ENCODE measurements at places on chromosomes 1 and 21.

GRCh38 chr1:115782571-115783281 lies 14.2 kb upstream of the CASQ2 start:
- DNase-seq = peak; percentile 97

- no peak for DNase-seq
Measured at GRCh38 chr1:158374860-158375259, 21.2 kb downstream of the CD1E start.

DNA sequence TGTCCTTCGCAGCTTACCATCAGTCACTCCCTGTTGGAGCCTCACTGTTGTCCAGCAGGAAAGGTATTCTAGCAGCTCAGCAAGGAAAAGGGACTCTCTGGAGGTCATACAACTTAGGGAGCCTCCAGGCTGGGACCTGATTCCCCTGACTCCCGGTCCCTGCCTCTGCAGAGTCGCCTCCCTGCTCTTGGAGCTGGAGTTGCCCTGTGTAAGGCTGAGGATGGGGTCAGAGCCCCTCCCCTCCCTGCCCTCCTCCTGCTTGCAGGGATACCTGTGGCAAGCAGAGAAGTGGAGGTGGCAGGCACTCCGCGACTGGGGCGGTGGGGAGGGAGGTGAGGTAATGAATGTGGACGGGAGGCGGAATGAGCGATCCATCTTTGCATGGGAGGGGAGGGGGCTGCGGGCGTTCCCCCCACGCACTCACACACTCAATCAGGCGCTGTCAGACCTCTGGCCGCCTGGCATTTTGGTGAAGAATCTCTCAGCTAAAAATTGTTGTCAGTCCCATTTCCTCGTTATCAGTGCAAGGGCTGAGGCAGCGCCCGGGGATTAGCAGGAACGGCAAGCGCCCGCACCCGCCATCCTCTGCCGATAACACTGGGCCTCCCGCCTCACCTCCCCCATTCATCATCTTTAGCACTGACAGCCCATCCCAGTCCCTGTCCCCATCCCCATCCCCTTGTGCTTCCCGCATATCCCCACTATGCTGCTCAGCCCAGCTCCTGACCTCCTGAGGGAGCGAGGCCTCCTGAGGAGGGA lies 64.3 kb downstream of the TMEM53 start:
- DNase-seq = no peak

DNA sequence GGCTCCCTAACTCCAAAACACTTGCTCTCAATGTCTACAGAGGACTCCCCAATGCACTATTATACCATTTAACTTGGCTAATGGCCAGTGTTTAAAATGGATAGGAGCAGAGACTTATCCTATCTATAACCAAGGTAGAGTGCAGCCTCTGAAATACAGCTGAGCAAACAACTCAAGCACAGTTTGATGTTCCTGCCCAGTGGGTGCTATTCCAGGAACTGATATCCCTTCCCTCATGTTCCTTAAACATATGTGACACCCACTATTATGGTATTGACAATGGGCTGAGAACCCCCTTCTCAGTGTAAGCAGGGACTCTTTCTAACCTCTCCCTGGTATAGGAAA lies 51.7 kb downstream of the SH3GLB1 start:
- DNase-seq = no peak

DNA sequence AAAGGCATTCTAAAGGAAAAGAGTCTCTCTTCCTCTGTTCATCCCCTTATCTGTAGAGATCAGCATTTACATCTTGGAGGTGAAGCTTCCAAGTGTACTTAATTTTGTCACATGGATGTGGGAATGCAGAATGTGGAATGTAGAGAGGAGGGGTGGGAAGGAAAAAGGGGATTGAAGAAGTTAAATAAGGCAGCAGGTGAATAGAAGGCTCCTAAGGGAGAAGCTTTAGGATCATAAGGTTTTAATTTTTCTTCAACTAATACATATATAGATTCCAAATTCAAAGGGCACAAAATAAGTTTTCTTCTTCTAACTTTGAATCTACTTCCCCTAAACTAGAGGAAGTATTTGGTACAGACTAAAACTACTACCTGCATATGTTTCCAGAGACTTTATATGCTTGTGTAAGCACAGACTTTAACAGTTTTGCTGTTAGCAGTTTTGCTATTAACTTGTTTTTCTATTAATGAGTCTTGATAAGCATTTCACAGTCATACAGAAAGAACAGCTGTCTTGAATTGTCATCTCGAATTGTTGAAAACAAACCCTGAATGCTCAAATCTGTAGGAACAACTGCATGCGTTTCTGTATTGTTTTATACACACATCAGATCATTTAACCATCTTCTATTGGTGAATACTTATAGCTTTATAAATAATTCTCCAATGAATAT lies 12.7 kb downstream of the TENT5C start:
- no peak for DNase-seq

- DNase-seq = peak; percentile 26
Measured at GRCh38 chr21:15159382-15160020, 94.7 kb upstream of the NRIP1 start.

DNA sequence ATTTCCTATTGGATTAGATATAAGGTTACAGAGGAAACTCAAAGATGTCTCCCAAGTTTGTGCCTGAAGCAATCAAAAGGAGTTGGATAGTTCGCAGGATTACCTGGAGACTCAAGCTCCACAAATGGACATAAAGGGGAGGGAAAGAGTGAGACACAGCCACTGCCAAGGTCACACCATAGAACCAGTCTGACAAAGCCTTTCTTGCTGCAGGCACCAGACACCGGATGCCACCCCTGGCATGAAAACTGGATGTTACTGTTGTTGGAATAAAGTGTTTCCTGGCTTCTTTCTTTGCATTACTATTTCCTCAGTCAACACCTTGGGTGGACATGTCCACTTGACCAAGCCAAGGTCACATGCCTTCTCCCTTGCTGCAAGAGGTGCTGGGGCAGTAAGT lies 70.6 kb downstream of the SNRPE start:
- DNase-seq = no peak

DNA sequence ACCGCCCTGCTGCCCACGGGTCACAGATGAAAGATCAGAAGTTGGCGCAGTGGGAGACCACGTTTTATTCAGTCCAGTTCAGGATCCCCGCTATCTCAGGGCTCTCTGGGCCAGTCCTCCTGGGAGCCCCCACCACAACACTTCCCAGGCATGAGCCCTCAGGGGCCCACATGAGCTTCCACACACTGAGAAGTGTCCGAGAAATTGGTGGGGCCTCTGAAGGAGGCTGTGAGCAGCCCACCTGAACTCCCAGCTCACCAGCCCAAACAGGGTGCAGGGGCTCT lies 12.1 kb downstream of the TRIM46 start:
- no peak for DNase-seq

DNA sequence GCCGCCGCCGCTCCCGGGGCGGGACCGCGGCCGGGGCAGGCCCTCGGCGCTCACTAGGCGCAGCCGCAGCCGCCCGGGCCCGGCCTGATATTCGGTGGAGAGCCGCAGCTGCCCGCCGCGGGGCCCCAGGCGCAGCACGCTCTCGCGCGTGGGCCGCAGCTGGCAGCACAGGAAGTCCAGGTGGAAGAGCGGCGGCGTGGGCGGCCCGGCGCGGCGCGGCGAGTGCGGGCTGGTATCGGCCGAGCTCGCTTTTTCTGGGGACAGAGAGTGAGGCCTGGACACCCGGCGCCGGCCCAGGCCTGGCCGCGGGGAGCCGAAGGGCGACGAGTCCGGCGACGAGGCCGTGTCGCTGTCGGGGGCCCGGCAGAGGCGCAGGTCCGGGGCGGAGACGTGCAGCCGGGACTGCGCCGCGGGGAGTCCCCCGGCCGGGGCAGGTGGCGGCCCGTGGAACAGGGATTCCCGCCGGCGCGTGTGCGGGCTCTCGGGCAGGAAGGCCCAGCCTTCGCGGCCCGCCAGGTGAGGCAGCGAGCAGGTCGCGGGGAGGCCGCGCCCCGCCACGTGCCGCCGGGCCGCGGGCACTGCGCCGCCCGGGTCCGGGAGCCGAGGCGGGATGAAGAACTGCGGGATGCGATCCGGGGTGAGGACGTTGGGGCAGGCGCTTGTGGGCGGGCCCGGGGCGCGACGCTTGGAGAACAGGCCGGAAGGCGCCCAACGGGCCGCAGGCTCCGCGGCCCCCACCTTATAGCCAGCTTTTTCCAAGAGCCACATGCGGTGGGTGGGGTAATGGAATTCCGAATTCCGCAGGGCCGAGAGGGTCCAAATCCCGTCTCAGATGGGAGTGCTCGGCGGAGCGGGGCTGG lies 1.2 kb downstream of the C2CD4D start:
- DNase-seq = no peak

DNA sequence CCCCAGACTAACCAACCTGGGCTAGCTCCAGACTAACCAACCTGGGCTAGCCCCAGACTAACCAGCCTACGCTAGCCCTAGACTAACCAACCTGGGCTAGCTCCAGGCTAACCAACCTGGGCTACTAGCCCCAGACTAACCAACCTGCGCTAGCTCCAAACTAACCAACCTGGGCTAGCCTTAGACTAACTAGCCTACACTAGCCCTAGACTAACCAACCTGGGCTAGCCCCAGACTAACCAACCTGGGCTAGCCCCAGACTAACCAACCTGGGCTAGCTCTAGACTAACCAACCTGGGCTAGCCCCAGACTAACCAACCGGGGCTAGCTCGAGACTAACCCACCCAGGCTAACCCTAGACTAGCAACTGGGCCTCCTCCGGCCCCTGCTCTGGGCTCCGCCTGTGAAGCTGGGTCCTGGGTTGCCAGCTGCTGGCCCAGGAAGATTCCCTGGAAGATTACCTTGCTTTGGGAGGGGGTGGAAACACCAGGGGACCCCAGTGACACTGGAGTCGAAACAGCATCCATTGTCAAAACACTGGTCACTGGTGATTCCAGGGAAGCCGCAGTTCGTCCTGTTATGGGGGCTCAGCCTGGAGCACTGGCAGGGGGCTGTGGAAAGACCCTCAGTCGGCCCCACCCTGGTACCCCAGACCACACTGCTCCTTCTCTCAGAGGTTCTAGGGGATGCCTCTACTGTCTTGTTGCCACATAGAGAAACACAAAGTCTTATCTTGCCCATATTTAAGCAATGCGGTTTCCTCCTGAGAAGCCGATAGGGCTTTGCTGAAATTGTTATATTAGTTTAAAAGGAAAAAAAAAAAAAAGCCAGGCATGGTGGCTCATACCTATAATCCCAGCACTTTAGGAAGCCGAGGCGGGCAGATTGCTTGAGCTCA lies 1.1 kb downstream of the TFF2 start:
- no peak for DNase-seq

GRCh38 chr1:3521426-3521825 lies 67.0 kb downstream of the ARHGEF16 start:
- no peak for DNase-seq

DNA sequence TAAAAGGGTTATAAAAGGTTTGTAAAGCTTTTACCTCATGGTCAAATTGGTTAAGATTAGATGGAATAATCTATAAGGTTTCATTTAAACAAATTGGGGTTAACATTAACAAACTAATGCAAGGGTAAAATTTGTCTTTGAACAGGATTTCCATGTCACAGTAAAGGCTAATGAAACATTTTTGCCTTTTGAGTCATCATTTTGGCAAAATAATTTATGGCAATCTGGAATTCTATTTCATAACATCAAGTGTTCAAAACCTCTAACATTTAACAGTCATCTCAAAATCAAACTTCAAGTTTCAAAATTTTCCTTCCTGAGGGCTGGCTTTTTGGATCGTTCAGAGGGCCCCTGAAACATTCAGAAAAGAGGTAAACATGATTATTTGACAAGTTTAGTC lies 6.6 kb upstream of the CD46 start:
- DNase-seq = no peak

DNA sequence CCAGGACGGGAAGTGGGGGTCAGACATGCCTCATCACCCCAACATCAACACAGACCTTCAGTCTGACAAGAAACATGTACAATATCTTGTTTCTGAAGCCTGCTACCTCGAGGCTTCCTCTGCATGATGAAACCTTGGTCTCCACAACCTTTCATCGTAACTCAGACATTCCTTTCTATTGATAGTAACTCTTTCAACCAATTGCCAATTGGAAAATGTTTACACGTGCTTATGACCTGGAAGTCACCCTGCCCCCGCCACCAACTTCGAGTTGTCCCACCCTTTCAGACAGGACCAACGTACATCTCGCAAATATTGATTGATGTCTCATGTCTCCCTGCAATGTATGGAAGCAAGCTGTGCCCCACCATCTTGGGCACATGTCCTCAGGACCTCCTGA lies 159.5 kb downstream of the ETS2 start:
- DNase-seq = peak; percentile 40

- no peak for DNase-seq
Measured at GRCh38 chr1:55081905-55082296, 42.6 kb downstream of the PCSK9 start.
